ENCODE measurements at places on chromosomes 5 and 9. TPM values are rescaled to one million over a fixed set of nuclear protein-coding genes. Genes with fewer than 3 reads are reported as not detected.

The PAM gene
- 73.0 TPM for total RNA-seq

The FXN gene
- 4.3 TPM for total RNA-seq

The PAPPA gene
- 4.4 TPM for total RNA-seq

The LCN6 gene
- not detected for total RNA-seq

DNA sequence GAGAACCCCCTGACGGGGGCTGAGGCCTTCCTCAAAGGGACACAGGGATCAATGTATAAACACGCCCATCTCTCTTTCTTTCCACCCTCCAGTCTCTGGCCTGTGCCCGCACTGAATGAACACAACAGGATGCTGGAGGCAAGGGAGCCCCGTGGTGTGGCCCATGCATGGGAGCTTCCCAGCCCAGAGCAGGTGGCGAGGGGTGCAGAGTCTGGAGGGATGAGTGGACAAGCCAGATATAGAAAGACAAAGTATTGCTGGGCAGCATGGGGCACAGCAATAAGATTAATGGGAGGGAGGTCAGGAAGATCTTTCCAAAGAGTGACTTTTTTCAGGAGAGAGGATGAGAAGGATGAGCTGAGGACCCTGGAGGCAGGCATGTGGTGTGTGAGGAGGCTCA lies 103.7 kb downstream of the C5orf15 start:
- no peak for DNase-seq
- H3K27ac ChIP-seq, result no peak overlapping the region
- H3K36me3 ChIP-seq, result no peaks in the 10 kb centered on the region
- no peaks in the 10 kb centered on the region for H3K4me1 ChIP-seq
- no peaks in the 10 kb centered on the region for H3K27me3 ChIP-seq

- no peaks in the 10 kb centered on the region for H3K27me3 ChIP-seq
- H3K4me1 ChIP-seq, result peaks cover 10% of the 10 kb centered on the region
- no peaks in the 10 kb centered on the region for H3K36me3 ChIP-seq
- H3K4me3 ChIP-seq, result no peak overlapping the region
- H3K27ac ChIP-seq, result no peak overlapping the region
These were observed 19.7 kb downstream of the NAA35 start for GRCh38 chr9:85960688-85961093.

GRCh38 chr5:15254607-15255006 lies 245.4 kb upstream of the FBXL7 start:
- no peak overlapping the region for H3K4me3 ChIP-seq
- no peak for DNase-seq
- H3K4me1 ChIP-seq, result no peaks in the 10 kb centered on the region
- H3K27ac ChIP-seq, result no peak overlapping the region

- no peak overlapping the region for H3K4me3 ChIP-seq
- H3K36me3 ChIP-seq, result peaks cover 21% of the 10 kb centered on the region
- no peak for DNase-seq
- peak overlapping the region; percentile 50 for H3K27ac ChIP-seq
- H3K27me3 ChIP-seq, result no peaks in the 10 kb centered on the region
These were observed 63.3 kb downstream of the ABCA1 start for GRCh38 chr9:104864675-104865104.

DNA sequence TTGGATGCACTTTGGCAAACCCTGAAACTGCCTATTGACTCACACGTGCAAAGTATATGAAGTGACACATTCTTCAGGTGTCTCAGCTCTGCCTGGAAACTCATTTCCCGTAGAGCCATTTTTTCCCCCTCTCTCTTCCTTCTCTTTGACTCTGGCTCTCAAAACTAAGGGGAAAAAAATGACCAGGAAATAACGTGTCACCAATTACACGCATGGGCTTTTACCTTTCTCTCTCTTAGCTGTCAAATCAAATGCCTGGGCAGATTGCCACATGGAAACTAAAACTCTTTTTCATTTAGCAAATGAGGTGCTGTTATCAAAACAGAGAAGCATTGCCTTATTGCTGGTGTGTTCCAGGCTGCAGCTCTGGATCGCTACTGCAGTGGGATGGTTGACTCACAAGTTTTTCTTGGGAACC lies 18.3 kb upstream of the IFNK start:
- no peaks in the 10 kb centered on the region for H3K27me3 ChIP-seq
- no peak overlapping the region for H3K4me3 ChIP-seq
- no peak overlapping the region for H3K27ac ChIP-seq

DNA sequence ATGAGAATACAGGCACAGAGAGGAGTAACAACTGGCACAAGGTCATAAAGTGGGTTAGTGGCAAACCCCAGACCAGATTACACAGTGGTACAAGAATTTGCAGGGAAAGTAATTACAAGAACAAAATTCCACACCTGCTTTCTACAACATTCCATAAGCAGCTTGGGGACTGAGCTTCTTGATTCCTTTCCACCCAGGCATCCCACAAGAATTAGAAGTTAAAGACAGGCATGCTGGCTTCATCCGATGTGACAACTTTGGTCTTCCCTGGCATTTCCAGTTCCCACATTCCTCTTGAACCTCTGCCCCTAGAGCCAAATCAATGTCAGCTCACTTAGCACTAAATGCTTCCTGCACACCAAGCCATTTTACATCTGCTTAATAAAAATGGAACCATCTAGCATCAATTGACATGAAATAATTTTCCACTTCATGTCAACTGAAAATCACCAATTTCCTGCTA lies 435.8 kb upstream of the PAPPA start:
- no peaks in the 10 kb centered on the region for H3K4me1 ChIP-seq
- no peaks in the 10 kb centered on the region for H3K36me3 ChIP-seq
- no peak overlapping the region for H3K27ac ChIP-seq

- H3K27ac ChIP-seq, result no peak overlapping the region
- DNase-seq, result no peak
- H3K4me1 ChIP-seq, result no peaks in the 10 kb centered on the region
- H3K36me3 ChIP-seq, result no peaks in the 10 kb centered on the region
These were observed 24.2 kb upstream of the ANKRD33B start for GRCh38 chr5:10539687-10539998.

Measured in transverse colon (tissue), 4 donors.